ENCODE measurements at places on chromosomes 7 and 10.

GRCh38 chr7:4631380-4632179 lies 50.5 kb upstream of the FOXK1 start:
- DNase-seq: no peak

- DNase-seq: no peak
Observed at GRCh38 chr7:12475362-12476063, 71.8 kb upstream of the VWDE start.

DNA sequence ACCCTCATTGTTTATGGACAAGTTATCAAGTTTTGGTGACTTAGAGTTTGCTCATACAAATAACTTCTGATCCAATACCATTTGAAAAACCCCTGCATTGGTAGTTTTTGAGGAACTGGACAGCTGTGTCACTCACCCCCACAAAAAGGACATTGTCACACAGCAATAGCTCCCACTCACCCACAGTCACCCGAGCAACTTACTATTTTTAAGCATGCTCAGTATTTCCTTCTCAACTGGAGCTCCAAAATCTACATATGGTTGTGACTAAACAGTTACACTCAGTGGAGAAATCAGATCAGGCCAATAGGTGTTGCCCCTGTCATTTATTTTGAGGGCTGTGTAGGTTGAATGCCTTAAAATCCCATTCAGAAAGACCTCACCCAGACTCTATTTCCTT lies 165.2 kb upstream of the AUTS2 start:
- no peak for DNase-seq

DNA sequence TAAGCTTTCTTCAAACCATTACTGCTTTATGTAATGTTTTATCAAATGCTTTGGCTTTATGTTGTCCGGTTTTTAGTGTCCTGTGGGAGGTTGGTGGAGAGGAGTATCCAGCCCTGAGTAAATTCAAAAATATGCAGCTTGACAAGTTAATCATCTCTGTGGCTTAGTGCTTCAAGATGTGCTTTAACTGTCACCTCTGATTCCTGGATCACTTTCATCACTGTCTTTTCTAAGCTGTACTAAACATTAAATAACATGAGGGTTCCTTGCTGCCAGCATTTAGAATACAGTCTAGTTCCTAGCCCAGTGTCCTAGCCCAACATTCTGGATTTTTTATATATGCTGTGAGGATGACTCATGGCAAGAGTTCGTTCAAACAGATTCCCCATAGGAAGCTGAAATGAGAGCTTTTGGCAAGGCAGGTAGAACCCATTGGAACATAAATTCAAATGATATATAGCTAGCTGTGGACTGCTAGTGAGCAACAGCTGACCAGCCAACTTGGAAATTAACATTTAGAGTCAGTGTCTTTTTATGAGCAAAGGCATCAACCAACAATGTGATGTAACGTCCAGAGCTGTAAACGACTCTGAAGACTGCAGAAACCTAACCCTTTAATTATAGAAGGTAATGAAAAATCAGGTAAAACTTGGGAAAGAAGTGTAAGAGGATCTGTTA lies 80.6 kb upstream of the OIT3 start:
- no peak for DNase-seq

- DNase-seq: no peak
Observed at GRCh38 chr7:104794154-104794553, 219.9 kb upstream of the KMT2E start.

- peak; percentile 26 for DNase-seq
Observed at GRCh38 chr7:98133181-98133580, 26.5 kb downstream of the LMTK2 start.

DNA sequence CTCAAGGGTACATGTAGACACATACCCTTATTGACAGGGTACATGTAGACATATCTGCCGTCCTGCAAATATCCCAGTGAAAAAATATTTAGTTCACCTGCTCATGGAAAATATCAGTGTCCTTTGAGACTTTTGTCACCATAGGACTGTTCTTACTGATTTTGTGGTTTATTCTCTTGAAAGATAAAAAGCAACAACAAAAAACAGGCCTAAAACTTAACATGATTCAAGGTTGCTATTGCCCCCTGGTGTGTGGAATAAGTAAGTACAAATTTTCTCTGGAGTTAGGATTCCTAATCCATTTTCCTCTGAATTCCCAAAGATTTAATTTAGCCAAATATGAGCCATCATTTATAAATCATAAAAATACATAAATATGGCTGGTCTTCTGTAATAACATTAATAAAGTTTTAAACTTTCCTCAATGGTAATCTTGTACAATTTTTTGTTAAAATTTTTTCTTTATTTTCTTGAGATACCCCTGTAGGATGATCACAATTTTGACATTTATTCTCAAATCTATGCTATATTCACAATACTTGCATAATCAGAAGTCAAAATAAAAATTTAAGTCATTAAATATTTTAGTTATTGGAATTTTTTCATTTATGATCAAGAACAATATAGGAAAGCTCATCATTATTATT lies 741.4 kb upstream of the POT1 start:
- no peak for DNase-seq

DNA sequence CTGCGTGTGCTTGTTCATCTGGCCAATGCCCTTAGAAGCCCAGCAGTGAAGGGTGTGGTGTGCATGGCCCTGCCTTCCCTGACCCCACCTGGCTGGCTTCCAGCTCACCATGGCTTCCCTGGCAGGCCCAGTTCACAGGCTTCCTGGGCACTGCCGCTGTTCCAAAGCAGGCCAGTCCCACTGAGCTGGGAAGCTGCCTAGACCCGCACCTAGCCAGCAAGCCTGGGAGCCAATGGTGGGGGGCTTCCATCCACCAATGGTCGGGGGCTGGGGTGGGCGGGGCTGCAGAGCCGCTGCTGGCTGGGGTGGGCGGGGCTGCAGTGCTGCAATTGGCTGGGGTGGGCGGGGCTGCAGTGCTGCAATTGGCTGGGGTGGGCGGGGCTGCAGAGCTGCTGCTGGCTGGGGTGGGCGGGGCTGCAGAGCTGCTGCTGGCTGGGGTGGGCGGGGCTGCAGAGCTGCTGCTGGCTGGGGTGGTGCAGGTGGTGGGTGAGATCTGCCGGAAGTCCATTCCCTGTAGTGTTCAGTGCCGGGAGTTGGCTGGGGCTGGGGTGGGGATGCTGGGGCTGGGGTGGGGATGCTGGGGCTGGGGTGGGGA lies 12.4 kb downstream of the CALY start:
- peak; percentile 79 for DNase-seq

GRCh38 chr7:66418537-66418936 lies 210.1 kb upstream of the KCTD7 start:
- no peak for DNase-seq

- DNase-seq: peak; percentile 62
Observed at GRCh38 chr7:36784991-36785940, 61.0 kb upstream of the AOAH start.

GRCh38 chr7:117674617-117675016 lies 194.8 kb downstream of the CFTR start:
- no peak for DNase-seq

DNA sequence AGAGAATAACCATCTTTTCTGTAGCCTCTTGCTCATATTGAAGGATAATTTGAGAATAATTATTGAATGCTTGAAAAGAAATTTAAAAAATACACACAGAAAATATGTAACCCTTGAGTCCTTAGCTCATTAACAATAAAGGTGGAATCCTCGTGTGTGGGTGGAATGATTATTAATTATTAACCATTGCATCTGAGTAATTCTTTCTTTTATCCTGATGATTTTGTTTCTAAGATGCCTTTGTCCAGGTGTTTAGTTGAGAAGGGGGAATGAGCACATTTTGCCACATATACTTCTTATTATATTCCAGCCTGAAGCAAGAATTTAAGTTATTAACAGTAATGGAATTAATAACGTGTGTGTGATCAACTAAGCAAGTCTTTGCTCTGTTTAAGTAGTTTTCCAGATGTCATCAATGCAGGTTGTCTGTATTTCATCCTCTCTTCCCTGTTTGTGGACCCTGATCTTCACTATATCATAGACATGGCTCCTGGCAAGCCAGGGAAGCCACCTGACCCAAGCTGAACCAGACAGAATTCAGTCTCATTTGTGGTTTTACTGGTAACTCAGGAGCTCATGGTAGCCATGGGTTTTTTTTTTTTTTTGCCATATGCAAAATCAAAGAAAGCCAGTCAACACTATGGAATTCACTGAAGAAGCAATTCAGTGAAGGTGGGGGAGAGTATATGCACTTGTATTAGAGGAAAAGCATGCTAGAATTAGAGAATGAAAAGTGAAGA lies 144.3 kb downstream of the KIF20B start:
- no peak for DNase-seq

DNA sequence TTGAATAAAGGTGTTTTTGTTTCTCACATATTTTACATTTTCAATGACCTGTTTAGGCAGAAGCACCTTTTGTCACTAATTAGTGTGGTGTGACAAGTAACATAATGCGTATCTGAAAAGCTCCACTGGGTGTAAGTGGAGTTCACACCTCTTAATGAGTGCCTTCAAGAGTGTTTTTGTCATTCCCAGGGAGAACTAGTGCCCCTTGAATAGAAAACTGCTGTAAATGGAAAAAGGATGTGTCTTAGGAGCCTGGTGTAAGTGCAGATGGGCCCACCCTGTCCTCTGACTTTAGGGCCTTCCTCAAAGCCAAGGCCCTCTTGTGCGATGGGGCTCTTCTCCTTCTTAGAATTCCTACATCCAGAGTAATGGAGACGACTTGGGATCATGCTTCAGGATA lies 170.0 kb downstream of the MGMT start:
- DNase-seq: no peak

Data from activated T-cell treated with anti-CD3 and anti-CD28 coated beads, Interleukin-2, amount 50 U/mL, for 48 hours (primary cell).